ENCODE measurements at places on chromosomes 5 and 9.

DNA sequence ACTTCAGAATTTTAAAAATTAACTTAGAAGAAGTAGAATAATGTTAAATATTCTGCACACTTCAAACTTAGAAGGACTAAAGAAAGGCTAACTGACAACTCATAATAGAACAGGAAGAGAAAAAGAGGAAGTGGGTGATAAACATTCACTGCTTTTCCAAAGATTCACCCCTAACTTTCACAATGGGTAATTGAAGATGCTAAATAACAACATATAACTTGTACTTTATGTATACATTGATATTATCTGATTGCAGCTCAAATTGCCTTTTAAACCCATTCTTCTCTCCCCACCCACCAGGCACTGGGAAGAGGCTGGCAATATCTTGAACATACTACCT is 376.6 kb downstream of the EFNA5 start:
- no peak for DNase-seq

DNA sequence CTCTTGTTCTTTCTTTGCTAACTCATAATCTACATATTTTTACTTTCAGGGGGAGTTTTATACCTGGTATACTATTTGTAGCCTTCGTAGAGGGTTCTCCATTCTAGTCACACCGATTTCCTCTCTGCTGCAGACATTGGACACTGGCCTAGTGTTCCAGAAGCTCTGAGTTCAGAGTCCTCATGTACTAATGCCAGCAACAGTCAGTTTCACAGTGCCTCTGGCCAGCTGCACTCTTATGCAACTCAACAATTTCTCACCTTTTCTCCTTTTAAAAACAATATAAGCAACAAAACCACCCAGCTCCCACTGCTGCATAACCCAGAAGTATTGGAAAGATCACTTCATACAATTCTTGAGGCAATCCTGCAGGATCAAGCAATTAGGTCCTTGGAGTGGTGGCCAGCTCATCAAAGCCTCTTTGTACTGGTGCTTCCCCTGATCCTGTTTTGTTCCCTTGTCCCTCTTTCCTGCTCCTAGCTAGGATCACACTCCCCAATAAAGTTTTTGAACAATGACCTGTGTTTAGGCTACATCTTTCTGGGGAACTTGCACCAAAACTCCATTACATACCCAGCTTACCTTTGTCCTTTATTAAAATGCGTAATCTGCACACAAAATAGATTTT is 98.1 kb upstream of the TUT7 start:
- no peak for DNase-seq

DNA sequence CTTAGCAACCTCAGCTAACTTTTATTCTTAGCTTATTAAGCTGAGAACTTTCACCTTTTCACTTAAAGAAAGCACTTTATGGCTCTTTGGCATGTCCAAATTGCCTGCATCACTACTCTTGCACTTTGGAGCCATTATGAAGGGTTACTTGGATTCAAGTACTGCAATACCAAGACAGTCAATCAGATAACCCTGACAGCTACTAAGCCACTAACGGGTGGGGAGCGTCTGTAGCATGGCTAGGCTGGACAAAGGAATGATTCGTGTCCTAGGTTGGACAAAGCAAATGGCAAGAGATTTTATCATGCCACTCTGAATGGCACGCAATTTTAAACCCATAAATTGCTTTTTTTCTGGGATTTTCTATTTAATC is 39.6 kb downstream of the TRPM6 start:
- no peak for DNase-seq

GRCh38 chr9:16211946-16212345 is 658.5 kb downstream of the BNC2 start:
- no peak for DNase-seq

- DNase-seq: no peak
Measured at GRCh38 chr5:84961903-84962302, 577.2 kb upstream of the EDIL3 start.

- peak; percentile 56 for DNase-seq
Measured at GRCh38 chr9:109101810-109102209, 17.9 kb downstream of the TMEM245 start.

DNA sequence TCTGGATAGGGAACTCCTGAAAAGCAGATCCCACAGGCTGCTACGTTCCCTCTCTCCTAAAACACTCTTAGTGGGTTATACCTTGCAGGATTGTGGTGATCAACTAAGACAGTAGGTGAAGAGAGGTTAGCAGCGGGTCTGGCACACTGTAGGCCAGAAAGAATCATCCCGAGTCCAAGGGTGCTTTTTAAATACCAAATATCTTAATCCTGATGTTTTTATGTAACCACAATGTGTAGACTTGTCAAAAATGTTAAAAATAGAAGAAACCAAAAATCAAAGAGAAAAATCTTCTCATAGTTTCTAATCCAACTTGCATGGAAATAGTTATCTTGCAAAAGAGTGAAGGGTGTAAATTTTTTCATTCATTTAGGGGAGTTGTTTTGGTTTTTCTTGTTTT is 52.3 kb upstream of the IFNK start:
- DNase-seq: no peak

DNA sequence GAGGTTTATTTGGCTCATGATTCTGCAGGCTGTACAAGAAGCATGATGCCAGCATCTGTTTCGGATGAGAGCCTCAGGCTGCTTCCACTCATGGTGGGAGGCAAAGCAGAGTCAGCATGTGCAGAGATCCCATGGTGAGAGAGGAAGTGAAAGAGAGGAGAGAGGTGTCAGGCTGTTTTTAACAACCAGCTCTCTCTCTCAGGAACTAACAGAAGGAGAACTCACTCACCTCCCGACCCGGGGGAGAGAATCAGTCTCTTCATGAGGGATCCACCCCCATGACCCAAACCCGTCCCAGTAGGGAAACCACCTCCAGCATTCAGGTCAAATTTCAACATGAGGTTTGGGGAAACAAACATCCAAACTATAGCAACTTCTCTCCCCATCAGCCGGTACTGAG is 187.7 kb downstream of the ENC1 start:
- no peak for DNase-seq

GRCh38 chr9:17810728-17811571 is 232.1 kb downstream of the SH3GL2 start:
- DNase-seq: no peak

DNA sequence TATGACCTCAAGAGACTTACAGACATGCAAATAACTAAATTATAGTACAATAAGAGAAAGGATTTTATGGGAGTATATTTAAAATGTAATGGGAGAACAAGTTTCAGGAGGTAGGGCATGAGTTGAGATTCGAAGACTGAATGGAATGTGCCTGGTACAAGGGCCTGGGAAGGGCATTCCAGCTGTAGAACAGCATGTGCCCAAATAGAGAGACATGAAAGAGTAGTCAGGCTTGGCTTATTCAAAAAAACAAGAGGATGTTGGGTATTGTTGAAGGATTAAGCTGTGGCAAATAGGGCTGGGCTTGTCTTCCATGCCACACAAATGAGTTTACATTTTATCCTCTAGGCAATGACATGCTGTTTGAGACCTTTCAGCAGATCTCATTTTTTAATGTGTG is 86.9 kb downstream of the FOCAD start:
- DNase-seq: no peak

GRCh38 chr9:13113216-13113615 is 166.3 kb downstream of the MPDZ start:
- no peak for DNase-seq

DNA sequence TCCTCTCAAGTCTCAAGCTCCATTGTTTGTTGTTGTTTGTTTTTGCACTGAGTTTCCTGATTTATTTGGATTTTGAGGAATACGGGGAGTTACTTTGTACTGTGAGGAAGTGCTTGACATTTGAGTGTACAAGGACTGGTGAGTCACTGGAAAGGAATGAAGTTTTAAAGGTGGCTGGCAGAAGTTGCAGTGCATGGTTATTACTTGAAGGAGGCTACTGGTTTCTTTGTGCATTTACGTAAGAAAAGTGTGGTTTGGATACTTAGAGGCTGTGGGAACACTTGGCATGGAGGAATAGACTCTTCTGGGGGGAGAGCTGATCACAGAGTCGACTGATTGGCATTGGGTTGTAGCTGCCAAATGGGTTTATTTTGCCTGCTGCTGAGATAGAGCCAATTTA is 919.0 kb downstream of the TAF11L14 start:
- peak; percentile 69 for DNase-seq

DNA sequence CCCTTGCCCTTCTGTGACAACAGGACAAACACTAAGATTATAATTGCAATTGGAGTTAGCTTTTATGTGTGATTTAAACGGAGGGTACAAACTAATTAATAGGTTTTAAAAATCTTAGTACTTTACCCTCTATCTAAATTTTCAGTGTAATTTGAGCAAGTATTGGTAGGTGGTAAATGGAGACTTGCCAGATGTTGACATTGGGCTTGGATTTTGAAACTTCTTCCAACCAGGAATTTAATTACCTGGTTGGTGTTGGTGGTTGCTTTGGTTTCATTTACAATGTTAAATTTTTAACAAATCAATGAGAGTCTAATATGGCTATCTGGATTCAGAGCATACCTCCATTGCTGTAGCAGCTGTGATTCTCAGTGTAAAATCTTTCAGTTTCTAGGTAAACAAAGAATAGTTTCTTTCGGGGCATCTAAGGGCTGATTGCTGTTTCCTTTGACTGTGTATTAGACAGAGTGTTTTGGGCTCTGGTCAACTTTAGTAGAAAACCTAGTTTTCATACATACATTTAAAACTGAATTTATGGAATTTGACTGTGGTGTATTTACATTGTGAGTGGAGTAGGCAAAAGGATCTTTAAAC is 1.9 kb downstream of the DAPK1 start:
- DNase-seq: no peak

DNA sequence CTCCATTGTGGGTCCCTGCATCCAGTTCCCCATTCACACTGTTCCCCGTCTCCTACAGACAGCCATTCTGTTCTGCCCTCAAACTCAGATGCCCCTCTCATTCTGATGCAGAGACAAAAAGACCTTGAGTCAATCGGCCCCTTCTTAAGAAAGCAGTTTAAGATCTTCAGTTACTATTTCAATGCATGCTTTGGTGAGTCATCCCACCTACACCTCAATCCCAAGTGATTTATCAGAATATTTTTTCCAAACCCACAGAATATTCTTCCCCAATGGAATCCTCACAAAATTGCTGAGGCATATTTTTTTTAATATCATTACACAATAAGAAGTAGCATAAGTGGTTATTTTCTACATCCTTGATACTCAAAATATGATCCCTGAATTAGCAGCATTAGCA is 92.4 kb upstream of the SLC1A1 start:
- DNase-seq: no peak

DNA sequence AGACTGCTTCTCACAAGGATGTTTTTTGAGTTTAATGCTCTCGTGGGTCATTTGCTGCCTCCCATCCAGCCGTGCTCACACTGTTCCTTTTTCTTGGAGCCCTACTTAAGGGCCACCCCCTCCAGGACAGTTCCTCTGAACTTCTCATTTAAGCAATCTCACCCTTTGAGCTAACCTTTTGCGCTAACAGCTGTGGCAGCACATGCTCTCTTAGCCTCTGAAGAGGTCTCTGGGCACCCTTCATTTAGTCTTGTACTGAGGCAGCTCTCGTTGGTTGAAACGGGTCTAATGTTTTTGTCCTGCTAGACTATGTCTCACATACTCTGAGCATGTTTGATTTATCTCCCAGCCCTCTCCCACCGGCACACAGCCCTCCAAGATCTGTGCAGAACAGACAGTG is 11.8 kb downstream of the ALDH1B1 start:
- DNase-seq: no peak
